PC-3 (cell line): ENCODE measurements at places on chromosomes 1 and 21. TPM values are rescaled to one million over a fixed set of nuclear protein-coding genes. Genes with fewer than 3 reads are reported as not detected.

The CELA3B gene
- total RNA-seq = not detected in 2 replicates

The TAS1R1 gene
- total RNA-seq = not detected in 2 replicates

The ZNF648 gene
- total RNA-seq = not detected in 2 replicates

The MYCL gene
- 4.0 and 6.6 TPM in 2 replicates for total RNA-seq

The AMY2B gene
- 0.23 and 0.98 TPM in 2 replicates for total RNA-seq

The SPATC1L gene
- total RNA-seq = 41.7 and 49.5 TPM in 2 replicates

The ACTA1 gene
- 0.80 TPM in 1 of 2 replicates, not detected in the other for total RNA-seq

The HCRTR1 gene
- not detected in 2 replicates for total RNA-seq

The TMEM50B gene
- total RNA-seq = 21.5 and 25.5 TPM in 2 replicates

The TTC13 gene
- total RNA-seq = 17.0 and 20.2 TPM in 2 replicates

The HTR6 gene
- not detected in 2 replicates for total RNA-seq

DNA sequence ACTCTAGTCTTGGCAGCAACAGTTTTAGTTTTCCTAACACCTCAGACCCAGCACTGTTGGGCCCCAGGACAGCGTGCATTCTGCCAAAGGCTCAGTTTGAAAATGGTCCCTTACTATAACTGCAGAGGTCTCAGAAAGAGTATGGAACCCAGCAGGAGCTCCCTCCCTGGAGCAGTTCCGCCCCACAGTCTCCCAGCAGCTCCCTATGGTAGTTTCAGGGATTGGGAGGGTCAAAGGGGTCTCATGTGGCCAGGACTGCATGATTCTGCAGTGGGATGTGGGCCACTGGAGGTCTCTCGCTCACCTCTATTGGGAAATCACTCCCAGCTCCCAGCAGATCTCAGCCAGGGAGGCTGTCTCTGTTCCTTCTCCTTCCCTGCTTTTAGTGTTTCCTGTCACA is 12.3 kb downstream of the LY9 start:
- no peak for DNase-seq
- H3K36me3 ChIP-seq = no peaks in the 10 kb centered on the region
- H3K4me3 ChIP-seq = no peak overlapping the region
- H3K4me1 ChIP-seq = peaks cover 5% of the 10 kb centered on the region
- no peak overlapping the region for H3K27ac ChIP-seq
- H3K27me3 ChIP-seq = no peaks in the 10 kb centered on the region

- no peak overlapping the region for H3K4me3 ChIP-seq
- H3K36me3 ChIP-seq = no peaks in the 10 kb centered on the region
- DNase-seq = no peak
- H3K4me1 ChIP-seq = no peaks in the 10 kb centered on the region
- H3K27ac ChIP-seq = no peak overlapping the region
Measured at GRCh38 chr1:241376701-241377100, 19.7 kb upstream of the RGS7 start.

DNA sequence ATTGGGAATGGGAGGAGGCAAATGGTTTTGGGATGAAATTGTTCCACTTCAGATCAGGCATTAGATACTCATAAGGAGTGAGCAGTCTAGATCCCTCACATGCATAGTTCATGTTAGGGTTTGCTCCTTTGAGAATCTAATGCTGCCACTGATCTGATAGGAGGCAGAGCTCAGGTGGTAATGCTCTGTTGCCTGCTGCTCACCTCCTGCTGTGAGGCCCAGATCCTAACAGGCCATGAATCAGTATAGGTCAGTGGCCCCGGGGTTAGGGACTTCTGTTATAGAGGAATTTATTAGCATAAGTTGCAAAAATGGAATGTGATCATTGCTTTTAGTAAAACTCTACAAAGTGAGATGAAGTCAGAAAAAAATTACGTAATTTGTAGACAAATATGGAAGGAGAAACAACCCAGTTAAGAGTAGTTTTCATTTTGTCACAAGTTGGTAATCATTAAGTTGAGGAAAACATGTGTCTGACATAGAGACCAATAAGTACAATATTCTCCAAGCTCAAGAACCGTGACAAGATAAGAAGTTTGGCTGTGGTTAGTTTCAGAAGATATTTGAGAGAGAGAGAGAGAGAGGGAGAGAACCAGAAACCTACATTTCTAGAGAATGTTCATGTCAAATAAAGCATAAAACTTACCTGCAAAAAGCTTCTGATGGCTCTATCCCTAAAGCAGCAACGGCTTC is 689.7 kb upstream of the PRMT6 start:
- no peak for DNase-seq
- H3K4me3 ChIP-seq = no peak overlapping the region
- no peaks in the 10 kb centered on the region for H3K36me3 ChIP-seq
- no peaks in the 10 kb centered on the region for H3K4me1 ChIP-seq
- no peak overlapping the region for H3K27ac ChIP-seq
- no peaks in the 10 kb centered on the region for H3K27me3 ChIP-seq

DNA sequence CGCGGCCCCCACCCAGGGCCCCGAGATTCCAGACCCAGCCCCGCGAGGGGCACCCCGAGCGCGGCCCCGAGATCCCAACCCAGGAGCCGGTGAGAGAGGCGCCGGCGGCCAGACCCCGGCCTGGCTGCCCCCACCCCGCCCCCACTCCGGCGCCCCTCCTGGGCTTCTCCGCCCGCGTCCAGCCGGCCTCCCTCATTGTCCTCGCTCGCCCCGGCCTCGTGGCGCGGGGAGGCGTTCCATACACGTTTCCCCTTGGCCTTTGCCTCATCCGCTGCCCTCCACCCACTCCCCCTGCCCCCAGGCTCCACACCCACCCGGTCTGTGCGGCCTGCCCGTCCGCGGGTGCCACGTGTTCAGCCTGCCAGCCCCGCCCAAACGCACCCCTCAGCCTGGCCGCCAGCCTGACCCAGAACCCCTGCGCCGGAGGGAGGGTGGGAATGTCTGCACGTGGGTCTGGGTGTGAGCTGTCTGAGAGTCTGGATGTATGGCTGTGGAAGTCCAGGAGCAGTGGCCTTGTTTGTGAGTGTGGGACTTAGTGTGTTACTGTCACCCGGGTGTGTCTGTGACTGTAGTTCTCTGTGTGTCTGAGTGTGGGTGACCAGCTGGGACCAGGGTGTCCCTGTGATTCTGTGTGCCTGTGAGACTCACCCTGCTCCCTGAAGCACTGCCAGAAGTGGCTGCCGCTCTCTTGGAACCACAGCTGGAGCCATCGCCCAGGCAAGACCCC is 681 bp downstream of the B4GALT2 start:
- H3K4me3 ChIP-seq = peak overlapping the region; percentile 77
- peaks cover 48% of the 10 kb centered on the region for H3K4me1 ChIP-seq
- H3K27me3 ChIP-seq = no peaks in the 10 kb centered on the region
- DNase-seq = peak; percentile 40
- H3K36me3 ChIP-seq = peaks cover 26% of the 10 kb centered on the region

DNA sequence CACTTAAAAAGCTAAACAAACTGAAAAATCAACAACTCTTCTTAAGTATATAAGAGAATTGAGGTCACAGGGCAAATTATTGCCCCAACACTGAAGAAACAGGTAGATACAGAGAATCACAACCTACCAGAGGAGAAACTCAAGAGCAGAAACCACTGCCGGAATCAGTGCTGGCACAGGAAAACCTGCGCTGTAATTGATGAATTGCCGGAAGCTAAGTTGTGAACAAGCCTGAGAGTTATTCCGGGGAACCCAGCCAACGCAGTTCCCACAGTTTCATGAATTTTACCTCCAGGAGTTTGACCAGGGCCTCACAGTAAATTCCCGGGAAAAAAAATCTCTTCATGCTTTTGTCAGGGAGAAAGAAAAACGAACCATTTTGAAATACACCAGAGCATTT is 657.1 kb upstream of the BRINP3 start:
- H3K4me1 ChIP-seq = no peaks in the 10 kb centered on the region
- no peak for DNase-seq
- no peaks in the 10 kb centered on the region for H3K36me3 ChIP-seq
- no peak overlapping the region for H3K4me3 ChIP-seq
- no peak overlapping the region for H3K27ac ChIP-seq

DNA sequence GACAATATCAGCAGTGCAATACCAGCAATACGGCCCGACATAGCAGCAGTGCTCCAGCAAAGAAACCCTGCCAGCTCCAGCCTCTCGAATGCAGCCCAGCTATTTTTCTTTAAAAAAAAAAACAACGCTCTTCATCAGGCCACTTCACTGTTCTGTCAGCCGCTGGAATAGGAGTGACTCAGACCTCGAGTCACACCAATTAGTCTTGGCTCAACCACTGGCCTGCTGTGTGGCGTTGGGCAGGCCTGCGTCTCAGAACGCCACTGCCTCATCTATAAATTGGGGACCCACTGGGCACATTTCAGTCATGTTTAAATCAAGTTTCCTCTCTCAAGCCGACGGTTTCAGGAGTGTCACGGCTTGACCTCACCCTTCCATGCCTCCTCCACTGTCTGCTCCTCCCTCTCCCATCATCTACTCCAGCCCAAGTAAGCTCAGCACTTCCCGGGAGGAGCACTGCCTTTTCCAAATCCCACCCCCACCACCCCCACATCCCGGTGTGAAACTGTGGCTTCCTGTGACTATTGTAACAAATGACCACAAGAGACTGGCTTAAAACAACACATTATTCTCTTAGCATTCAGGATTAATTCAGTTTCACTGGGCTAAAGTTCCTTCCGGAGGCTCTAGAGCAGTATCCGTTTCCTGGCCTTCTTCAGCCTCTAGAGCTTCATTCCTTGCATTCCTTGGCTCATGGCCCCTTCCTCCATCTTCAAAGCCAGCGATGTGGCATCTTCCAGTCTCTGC is 71.9 kb upstream of the EFHD2 start:
- no peak overlapping the region for H3K4me3 ChIP-seq
- no peaks in the 10 kb centered on the region for H3K36me3 ChIP-seq
- H3K27ac ChIP-seq = peak overlapping the region; percentile 73
- peak; percentile 87 for DNase-seq
- peaks cover 41% of the 10 kb centered on the region for H3K4me1 ChIP-seq

DNA sequence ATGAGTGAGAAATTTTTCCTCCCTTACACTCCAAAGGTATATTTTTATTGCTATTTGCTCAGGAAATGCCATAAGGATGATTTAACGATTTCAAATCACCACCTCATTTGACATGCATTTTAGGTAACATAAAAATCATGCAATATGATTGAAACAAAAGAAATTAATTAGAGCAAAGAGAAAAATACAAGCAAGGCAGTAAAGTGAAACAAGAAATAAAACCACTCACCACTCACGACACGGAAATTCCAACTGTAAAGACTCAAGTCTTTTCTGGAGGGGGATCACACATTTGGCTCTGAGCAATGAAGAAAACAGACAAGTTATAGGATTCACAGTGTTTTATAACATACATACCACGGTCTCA is 86.8 kb upstream of the ARHGAP29 start:
- H3K4me1 ChIP-seq = peaks cover 86% of the 10 kb centered on the region
- H3K27me3 ChIP-seq = no peaks in the 10 kb centered on the region
- peak overlapping the region; percentile 98 for H3K27ac ChIP-seq
- no peaks in the 10 kb centered on the region for H3K36me3 ChIP-seq

DNA sequence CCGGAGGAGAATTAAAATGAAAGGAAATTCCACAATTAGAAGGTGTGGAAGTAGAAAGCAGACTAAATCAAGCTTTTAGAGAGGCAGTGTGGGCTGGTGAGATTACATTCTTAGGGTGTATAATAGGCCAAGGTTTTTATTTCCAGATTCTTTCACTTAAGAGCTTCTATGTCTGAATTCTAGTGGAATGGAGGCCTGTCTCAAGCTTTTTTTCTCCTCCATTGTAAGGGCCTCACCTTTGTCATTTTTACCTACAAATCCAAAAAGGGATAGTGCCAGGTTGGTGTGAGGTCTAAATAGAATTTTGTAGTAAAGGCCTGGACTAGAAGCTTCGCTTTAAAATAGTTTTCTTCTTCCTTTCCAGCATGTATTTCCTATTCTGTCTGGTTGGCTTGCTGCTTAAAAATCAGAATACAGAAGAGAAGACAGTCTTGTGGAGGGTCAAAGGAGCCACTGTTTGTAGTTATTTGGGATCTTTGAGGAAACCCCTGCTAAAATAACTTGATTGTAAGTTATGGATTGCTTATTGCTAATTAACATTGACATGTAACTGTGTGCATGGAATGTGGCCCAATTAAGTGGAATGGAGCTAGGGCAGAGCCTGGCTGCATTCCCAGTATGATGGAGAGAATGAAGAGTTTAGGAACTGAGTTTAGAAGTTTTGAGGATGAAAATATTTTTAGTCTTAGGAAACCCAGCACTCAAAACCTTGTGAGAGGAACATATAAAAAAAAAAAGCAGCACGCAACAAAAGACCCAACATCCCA is 162.5 kb upstream of the B3GALT2 start:
- no peaks in the 10 kb centered on the region for H3K4me1 ChIP-seq
- no peak overlapping the region for H3K27ac ChIP-seq
- no peak for DNase-seq
- H3K27me3 ChIP-seq = no peaks in the 10 kb centered on the region
- no peak overlapping the region for H3K4me3 ChIP-seq
- H3K36me3 ChIP-seq = no peaks in the 10 kb centered on the region

GRCh38 chr1:203152158-203153034 is 23.2 kb downstream of the MYBPH start:
- DNase-seq = peak; percentile 82
- H3K27ac ChIP-seq = peak overlapping the region; percentile 64
- no peak overlapping the region for H3K4me3 ChIP-seq
- H3K4me1 ChIP-seq = peaks cover 42% of the 10 kb centered on the region

DNA sequence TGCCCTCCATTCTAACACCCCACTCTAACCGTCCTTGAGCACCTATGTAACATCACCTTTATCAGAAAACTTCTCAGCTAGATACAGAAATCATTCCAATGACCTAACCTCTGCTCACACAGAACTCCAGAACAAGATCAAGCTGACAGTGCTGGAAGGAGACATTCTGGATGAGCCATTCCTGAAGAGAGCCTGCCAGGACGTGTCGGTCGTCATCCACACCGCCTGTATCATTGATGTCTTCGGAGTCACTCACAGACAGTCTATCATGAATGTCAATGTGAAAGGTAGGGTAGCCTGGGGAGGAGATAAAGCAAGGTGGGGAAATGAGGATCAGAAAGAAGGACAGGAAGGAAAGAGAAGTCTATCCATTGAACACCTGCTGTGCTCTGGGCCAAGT is 27.8 kb downstream of the HSD3B2 start:
- H3K27ac ChIP-seq = no peak overlapping the region
- H3K4me1 ChIP-seq = 0 out of 2 replicates have a peak, but pooled peaks cover 4% of the 10 kb centered on the region
- no peaks in the 10 kb centered on the region for H3K36me3 ChIP-seq
- H3K4me3 ChIP-seq = no peak overlapping the region
- no peak for DNase-seq

- H3K36me3 ChIP-seq = no peaks in the 10 kb centered on the region
- no peak overlapping the region for H3K27ac ChIP-seq
- H3K27me3 ChIP-seq = no peaks in the 10 kb centered on the region
- no peak for DNase-seq
Measured at GRCh38 chr1:25208561-25209222, 23.6 kb downstream of the SYF2 start.

- no peak overlapping the region for H3K4me3 ChIP-seq
- peak; percentile 12 for DNase-seq
Measured at GRCh38 chr1:3359756-3360440, 94.6 kb upstream of the ARHGEF16 start.

- DNase-seq = peak; percentile 100
- H3K27me3 ChIP-seq = no peaks in the 10 kb centered on the region
- H3K4me1 ChIP-seq = peaks cover 50% of the 10 kb centered on the region
Measured at GRCh38 chr1:241706967-241707366, 54.9 kb downstream of the WDR64 start.

- H3K27ac ChIP-seq = no peak overlapping the region
- no peaks in the 10 kb centered on the region for H3K27me3 ChIP-seq
- H3K4me3 ChIP-seq = no peak overlapping the region
- peaks cover 19% of the 10 kb centered on the region for H3K4me1 ChIP-seq
- DNase-seq = no peak
- H3K36me3 ChIP-seq = no peaks in the 10 kb centered on the region
Measured at GRCh38 chr1:68117416-68117815, 67.0 kb upstream of the DIRAS3 start.

GRCh38 chr1:19512545-19512944 is 27.2 kb upstream of the CAPZB start:
- no peaks in the 10 kb centered on the region for H3K36me3 ChIP-seq
- no peak for DNase-seq
- H3K27me3 ChIP-seq = no peaks in the 10 kb centered on the region
- H3K4me3 ChIP-seq = no peak overlapping the region
